Parietal lobe (tissue), 2 donors: ENCODE measurements at places on chromosomes 13 and 19. TPM values are rescaled to one million over a fixed set of nuclear protein-coding genes. Genes with fewer than 3 reads are reported as not detected.

The ZNF429 gene
- total RNA-seq, result 33.2 TPM

The ZNF850 gene
- total RNA-seq, result 8.8 TPM

The PPP2R1A gene
- 286 TPM for total RNA-seq

The AMER2 gene
- total RNA-seq, result 153 TPM

The KLK14 gene
- total RNA-seq, result 0.63 TPM

The TEAD2 gene
- 9.4 TPM for total RNA-seq

The GPR12 gene
- total RNA-seq, result 44.1 TPM

The PSG3 gene
- total RNA-seq, result not detected

The TEX26 gene
- total RNA-seq, result not detected
